ENCODE measurements at places on chromosomes 16 and 17. TPM values are rescaled to one million over a fixed set of nuclear protein-coding genes. Genes with fewer than 3 reads are reported as not detected.

GINS2 gene
- 10.9 TPM for total RNA-seq

ITPRIPL2 gene
- 29.2 TPM for total RNA-seq

NPIPA7 gene
- 9.4 TPM for total RNA-seq

IL34 gene
- total RNA-seq, result 7.9 TPM

LITAFD gene
- not detected for total RNA-seq

ATP2C2 gene
- total RNA-seq, result 6.9 TPM

COL1A1 gene
- 42.7 TPM for total RNA-seq

SPATA20 gene
- total RNA-seq, result 16.8 TPM

EVPLL gene
- total RNA-seq, result 5.3 TPM

CDRT4 gene
- total RNA-seq, result 4.7 TPM

ETV4 gene
- total RNA-seq, result 5.7 TPM

SLC12A4 gene
- total RNA-seq, result 17.5 TPM

AHSP gene
- total RNA-seq, result not detected

HOXB7 gene
- total RNA-seq, result 2.1 TPM

- ATAC-seq, result no peak
Measured at GRCh38 chr16:11735787-11736186, 6.9 kb downstream of the TXNDC11 start.

- no peak for ATAC-seq
Measured at GRCh38 chr17:46848534-46848933, 2.8 kb upstream of the WNT9B start.

DNA sequence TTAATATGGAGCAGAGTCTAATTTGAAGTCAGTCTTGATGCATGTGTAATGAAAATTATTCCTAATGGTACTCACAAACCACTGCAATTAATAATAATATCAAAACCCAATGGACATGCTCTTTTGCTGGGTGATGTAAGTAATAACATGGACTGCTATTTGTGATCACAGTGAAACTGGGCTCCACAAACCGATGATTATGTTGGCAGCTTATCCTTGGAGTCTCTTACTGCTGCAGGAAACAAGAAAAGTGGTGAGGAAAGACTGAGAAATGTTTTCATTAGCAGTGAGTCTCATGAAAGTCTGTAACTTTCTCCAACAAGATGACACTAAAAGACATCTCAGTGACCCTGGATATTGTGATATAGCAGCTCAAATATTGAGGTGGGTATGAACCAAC is 45.2 kb downstream of the TMEM100 start:
- no peak for ATAC-seq

DNA sequence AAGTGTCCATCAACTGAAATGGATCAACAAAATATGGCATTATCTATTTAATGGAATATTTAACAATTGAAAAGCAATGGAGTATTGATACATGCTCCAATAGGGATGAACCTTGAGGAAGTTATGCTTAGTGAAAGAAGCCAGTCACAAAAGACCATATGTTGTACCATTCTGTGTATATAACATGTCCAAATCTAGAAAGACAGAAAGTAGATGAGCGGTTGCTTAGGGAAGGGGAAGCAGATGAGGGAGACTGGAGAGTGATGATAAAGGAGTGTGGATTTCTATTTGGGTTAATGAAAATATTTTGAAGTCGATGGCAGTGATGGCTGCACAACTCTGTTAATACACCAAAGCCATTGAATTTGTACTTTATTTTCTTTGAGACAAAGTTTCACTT is 8.5 kb upstream of the ERN1 start:
- ATAC-seq, result no peak

- ATAC-seq, result no peak
Measured at GRCh38 chr17:38660097-38661025, 14.4 kb downstream of the EPOP start.

- ATAC-seq, result no peak
Measured at GRCh38 chr16:86099326-86099725, 200.4 kb downstream of the IRF8 start.

DNA sequence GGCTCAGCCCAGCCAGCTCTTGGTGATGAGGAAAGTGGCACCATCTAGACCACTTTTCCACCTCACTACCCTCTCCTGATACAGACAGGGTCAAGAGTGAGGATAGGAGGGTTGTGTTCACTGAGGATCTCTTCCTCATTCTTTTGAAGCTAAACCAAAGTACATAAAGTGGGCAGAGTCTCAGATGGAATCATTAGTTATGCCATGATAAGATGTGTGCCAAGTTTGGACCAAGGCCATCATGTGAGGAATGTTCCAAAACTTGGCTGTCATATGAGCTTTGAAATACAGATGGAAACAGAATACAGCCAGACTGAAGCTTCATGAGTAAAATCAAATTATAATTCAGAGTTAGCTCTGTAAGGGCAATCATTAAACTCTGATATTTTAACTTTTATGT is 37.2 kb downstream of the ACSM1 start:
- ATAC-seq, result no peak

GRCh38 chr17:31582151-31582907 is 190.9 kb downstream of the RAB11FIP4 start:
- ATAC-seq, result peak; percentile 35

- ATAC-seq, result no peak
Measured at GRCh38 chr17:62755141-62755851, 52.8 kb downstream of the MARCHF10 start.

GRCh38 chr16:1820096-1820945 is 6.3 kb downstream of the HAGH start:
- ATAC-seq, result no peak

DNA sequence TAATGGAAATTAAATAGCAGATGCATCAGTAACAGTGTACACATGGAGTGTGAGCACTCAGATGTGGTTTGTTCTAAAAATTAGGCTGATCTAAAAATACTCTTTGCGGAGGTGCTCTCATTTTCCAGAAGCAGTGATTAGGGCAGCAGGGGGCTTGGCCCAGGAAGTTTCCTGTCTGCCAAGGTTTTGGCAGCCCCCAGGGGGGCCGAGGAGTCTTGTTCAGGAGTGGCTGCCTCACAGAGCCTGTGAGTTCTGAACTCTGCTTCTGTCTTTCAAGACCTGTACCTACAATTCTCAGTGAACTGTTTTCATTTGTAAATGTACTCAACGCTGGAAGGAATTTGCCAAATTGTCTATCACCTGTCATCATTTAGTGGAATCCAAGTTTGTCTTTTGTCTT is 388.4 kb upstream of the CDH11 start:
- no peak for ATAC-seq

- peak; percentile 67 for ATAC-seq
Measured at GRCh38 chr17:75642784-75643642, 9.8 kb downstream of the SMIM5 start.

GRCh38 chr17:66778531-66779236 is 56.2 kb upstream of the CACNG5 start:
- ATAC-seq, result no peak

DNA sequence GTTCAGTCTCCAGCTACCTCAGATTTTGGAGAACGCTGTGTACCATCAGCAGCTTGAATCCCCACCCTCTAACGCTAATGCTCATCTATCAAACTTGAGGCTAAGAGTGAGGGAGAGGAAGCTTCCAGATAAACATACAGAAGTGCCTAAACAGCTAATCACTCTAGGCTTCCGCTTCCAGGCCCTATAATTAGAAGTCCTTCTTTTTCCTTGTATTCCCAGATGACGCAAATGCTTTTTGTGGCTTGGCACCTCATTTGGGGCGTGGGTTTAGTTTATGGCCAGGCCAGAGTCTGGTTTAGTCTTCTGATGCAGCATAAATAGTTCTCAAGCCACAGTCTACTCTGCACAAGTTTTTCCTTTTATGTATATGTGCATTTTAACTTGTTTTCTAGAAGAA is 263.4 kb downstream of the BCAS3 start:
- ATAC-seq, result no peak

- ATAC-seq, result peak; percentile 72
Measured at GRCh38 chr16:71367241-71367976, 8.9 kb downstream of the CALB2 start.

DNA sequence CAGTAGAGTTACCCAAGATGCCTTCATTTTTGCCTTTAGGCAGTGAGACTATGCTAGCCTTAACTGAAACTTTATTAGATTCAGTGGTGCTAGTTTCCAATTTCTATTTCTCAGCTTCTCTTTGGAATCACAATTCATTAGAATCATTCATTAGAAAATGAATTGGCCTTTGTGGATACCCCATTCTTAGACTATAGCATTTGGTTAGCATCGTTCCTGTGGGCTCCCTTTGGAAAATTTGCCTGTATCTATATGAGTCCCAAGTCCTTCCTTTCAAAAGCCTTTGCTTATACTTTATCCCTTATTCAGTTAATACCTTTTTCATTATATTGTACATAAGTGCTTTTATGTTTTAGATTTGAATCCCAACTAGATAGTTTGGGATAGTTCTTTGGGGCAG is 187.0 kb upstream of the TBX2 start:
- ATAC-seq, result no peak

DNA sequence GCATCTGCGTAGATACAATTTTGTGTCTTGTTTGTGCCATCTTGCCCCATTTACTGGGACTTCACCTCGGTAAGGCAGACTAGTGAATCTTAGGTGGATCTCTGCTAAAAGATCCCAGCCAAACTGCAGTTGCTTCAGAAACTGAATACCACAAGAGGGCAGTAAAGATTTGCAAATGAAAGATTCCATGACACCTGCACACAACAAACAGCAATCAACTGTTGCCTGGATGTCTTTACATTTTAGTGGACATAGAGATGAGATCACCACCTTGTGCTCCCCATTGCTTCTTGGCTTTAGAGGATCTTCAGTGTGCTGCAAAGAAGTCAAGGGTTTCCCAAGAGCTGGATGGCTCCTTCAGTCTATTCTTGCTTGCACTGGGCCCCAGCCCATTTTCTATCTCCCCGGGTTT is 119.2 kb upstream of the CACNG5 start:
- ATAC-seq, result peak; percentile 61

DNA sequence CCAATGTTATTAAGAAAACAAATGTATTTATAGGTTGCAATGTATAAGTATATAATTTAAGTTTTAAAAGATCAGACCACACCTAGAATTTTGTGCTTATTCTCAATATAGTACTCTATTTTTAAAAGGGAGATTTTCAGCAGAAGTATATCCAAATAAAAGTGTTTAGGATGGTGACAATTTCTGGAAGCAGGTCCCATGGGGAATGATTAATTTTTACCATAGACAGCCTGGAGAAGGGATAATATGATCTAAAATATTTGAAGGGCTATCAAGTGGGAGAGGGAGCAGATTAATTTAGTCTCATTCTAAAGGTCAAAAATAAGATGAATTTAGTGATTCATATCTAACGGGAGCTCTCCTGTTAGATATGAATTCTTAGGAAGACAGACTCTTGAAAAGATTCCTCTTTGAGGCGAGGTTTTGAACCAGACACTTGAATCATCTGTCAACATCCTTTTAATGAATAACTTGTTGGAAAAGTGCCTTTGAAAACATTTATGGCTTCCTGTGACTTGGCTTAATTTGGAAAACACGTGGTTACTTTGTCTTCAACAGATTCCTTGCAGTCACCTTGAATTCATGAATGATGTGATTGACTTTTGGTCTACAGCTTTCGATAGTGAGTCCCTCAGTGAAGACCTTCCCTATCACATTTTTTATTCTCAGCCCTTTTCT is 29.3 kb upstream of the SMIM36 start:
- no peak for ATAC-seq

GRCh38 chr17:77693776-77694175 is 264.7 kb upstream of the TNRC6C start:
- no peak for ATAC-seq

DNA sequence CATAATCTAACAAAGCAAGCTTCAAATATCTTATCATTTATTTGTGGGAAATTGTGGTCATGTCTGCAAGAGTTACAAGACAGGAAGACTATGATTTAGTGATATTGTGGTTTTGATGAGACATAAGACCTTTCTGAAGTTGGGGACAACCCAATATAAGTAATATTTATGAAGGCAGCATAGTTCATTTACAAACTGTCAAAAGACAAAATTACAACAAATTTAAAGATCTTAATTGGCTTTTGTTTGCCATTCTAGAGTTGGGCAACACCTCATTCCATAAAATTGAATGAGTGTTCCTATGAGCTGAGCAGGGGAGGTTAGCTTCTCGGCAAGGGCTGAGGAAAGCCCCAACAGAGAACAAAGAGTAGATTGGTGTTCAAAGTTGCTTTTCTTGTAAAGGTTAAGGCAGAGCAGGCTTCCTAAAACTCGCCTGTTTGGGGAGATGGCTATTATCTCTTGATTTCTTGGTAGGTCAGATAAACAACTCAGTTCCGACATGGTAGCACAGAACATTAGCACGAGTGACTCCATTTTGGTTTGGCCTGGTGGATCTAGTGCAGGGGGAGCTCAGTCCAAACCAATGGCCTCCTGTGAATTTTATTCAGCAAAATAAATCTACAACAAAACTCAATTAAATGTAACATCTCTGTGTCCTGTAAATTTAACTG is 10.9 kb upstream of the MMD start:
- no peak for ATAC-seq

DNA sequence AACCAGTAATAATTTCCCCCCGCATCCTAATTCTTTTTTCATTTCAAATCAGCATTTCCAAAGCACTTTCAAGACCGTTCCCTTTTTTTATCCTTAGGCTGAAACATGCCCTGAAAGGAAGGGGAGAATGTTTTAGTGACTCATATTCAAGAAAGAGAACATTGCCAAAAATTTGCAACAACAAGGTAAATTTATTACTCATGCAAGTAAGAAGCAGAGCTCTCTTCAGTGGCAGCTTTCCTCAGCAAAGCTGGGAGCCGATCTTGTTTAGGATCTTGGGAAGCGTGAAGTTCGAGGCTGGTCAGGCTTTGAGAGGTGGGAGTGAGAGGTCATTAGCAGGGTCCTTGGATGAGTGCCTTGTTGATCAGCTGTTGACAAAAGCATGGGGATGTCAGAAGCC is 129.5 kb downstream of the PRKCA start:
- ATAC-seq, result peak; percentile 54

GRCh38 chr17:11637796-11638195 is 39.5 kb downstream of the DNAH9 start:
- no peak for ATAC-seq

DNA sequence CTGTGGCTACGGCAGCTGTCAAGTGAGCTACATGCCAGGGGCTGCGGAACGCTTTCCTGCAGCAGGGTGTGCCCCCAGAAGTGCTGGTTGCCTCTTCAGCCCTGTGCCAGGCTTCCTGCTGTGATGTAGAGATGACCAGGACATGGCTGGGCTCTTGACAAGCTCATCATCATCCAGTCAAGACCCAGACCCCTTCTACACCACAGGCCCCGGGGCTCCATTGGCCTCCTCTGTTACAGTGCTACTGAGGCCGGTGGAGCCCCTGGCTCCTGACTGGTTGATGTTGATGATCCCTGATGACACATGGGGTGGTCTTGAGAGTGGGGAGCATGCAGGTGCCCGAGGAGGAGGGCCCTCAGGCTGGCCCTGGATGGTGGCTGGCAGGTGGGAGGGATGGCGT is 50.1 kb downstream of the B9D1 start:
- ATAC-seq, result no peak

DNA sequence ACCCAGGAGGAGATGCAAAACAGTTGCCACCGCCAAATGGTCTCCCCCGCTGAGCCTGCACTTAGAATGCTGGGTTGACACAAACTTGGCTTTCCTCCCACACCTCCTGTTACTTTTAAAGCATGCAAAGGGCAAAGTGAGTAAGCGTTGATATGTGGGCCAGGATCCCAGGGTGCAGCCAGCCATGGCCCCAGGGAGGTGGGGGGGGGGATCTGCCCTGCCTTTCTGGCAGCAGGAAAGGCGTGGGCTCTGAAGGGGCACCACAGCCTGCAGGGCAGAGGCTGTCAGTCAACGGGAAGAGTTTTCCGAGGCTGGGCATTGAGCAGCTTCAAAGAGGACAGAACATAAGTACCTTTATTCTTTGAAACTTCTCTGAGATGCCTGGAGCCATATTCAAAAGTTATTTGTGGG is 142.3 kb downstream of the ABCC12 start:
- no peak for ATAC-seq

- ATAC-seq, result no peak
Measured at GRCh38 chr17:51152766-51153209, 571 bp upstream of the NME1 start.

- no peak for ATAC-seq
Measured at GRCh38 chr17:14575471-14575953, 274.6 kb downstream of the HS3ST3B1 start.
